Cerebellar nuclear complex (tissue), 1 donor: ENCODE measurements at places on chromosomes 1 and 21.

- DNase-seq, result no peak
Measured at GRCh38 chr1:220457957-220458609, 69.9 kb upstream of the MARK1 start.

GRCh38 chr1:161000736-161001480, 20.0 kb downstream of the F11R start:
- DNase-seq, result no peak

DNA sequence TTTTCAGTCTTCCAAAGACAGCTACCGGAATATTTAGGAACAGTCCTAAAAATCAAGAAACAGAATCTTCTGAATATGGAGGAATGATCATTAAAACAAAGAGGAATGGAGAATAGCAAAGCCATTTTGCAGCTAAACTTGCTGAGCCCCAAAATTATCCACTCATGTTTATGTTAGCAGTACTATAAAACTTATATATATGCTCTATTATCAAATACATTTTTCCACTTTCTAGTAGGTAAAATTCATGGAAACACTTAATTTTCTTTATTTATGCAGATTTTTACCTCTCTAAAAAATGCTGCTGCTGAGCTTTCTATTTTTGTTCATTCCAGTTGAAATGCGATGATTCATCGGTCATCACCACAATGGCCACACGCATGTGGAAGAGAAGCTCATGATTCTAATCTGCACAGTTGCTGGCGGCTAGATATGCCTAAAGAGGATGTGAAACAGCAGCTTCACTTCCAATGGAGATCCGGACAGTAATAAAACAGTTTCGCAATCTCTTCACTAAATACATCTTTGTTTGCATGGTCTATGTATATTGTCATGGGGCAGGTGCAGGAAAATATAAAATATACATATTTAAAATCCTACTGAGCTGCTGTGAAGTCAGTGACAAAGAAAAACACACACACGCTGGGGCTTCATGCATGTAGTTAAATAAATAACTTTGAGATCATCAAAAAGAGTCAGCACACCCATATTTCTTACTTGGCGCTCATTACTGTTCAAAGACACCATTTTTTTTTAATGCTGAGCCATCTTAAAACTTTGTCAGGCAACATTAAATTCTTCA, 292.2 kb downstream of the SMYD3 start:
- DNase-seq, result no peak

GRCh38 chr21:29080454-29080941, 7.0 kb upstream of the CCT8 start:
- no peak for DNase-seq

GRCh38 chr1:30856260-30856790, 52.2 kb downstream of the SDC3 start:
- DNase-seq, result no peak

GRCh38 chr1:245800901-245801605, 646.3 kb downstream of the KIF26B start:
- no peak for DNase-seq
